ENCODE measurements at places on chromosomes 1 and 21.

DNA sequence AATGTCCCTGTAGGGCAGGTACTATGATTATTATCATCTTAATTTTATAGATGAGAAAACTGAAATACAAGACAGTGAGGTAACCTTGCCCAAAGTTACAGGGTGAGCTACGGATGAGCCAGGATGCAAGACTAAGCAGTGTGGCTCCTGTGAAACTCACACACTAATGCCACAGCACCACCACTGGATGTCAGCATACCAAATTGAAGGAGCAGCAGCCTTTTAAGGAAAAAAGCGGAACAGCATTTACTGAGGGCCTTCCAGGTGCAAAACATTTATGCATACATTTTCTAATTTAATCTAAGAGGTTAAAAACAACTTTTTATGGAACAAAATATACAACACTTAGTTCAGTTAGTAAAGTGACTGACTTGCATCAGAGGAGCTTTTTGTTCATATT lies 41.7 kb downstream of the SEC16B start:
- DNase-seq, result no peak

GRCh38 chr1:165633614-165634013 lies 2.6 kb downstream of the MGST3 start:
- DNase-seq, result no peak

DNA sequence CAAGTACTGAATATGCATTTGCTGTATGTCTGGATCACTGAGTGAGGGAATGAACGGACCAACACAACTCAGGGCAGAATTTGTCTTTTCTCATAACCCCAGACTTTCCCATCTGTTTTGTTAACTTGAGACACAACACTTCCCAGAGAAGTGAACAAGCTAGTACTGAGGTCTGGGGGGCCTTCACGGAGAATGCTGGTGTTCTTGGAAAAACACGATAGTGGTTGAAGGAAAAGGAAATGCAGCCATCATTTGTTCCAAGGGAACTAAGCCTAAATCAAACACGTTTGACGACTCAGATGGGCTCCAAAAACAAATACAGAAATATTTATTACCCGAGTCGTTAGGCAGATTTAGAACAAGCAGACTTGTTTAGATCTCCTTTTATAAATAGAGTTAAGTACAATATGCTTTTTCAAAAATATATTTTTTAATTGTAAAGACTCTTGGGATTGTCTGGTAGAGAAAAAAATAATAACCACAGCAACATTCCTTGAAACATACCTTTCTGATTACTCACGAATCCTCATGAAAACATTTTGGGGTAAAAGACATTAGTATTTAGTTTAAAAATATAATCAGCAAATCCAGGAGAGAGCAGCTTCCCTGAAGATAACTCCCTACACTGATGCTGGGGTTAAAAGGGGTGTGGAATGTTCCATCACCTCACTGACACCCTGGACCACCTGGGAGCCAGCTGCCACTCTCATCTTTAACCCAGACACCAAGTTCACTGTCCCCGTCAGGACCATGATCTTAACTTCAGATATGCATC lies 427.7 kb upstream of the RUNX1 start:
- DNase-seq, result no peak

- no peak for DNase-seq
These were observed 10.1 kb upstream of the GUCA2B start for GRCh38 chr1:42142894-42143675.

DNA sequence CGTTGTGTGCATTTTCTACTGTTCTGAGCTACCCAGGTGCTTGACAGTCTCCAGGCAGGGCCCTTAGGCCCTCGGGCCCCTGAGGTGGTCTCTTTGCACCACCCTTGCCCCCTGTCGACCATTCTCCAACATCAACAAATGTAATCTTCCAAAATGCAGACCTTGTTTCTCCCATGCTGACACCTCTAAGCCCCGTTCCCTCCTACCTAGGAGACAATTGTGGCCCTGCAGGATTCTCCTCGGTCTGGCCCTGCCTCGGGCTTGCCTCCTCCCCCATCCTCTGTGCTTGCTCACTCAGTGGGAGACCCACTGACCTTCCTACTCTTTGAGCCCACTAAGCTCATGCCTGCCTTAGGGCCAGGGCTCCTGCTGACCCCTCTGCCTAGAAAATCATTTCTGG lies 104.2 kb upstream of the TARDBP start:
- DNase-seq, result no peak

DNA sequence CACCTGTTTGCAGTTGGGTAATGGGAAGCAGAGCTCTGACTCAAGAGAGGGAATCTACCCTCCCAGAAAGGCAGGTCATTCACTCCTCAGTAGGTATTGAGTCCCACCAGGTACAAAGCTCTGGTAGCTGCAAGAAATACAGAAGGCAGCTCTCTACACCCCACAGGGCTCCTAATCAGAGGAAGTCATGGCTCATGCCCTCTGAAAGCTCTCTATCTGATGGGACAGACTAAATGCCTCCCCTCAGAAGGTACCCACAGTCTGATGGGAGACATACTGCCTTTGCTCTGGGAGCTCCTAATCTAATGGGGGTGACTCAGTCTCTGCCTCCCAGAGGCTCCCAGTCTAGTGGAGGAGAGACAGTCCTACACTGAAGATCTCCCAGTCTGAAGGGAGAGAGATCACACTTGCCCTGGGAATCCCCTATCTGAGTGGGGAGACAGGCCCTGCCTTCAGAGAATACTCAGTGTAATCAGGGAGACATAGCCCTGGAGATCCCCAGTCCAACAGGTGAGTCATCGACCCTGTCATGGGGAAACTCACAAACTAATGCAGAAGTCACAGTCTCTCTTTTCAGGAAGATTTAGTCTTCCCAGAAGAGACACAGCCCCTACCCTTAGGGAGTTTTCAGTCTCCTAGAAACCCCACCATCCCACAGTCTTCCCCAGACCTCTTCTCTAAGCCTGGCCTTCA lies 23.7 kb downstream of the CAMK1G start:
- DNase-seq, result no peak

GRCh38 chr21:35510957-35511695 lies 462.0 kb upstream of the RUNX1 start:
- DNase-seq, result no peak

GRCh38 chr1:203512848-203513584 lies 19.1 kb downstream of the OPTC start:
- DNase-seq, result no peak

DNA sequence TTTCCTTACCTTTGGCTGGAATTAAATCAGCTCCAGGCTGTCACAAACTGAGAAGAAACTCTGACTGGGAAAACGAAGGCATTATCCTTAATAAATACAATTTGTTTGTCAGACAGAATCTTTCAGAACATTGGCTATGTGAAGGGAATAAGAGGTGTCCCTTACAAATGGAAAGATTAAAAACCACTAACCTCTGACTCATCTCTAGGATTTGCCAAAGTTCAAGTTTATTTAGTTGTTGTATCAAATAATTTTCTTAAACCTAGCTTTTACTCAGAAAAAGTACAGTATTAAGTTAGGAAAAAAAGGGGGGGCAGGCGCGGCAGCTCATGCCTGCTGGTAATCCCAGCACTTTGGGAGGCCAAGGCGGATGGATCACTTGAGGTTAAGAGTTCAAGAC lies 15.7 kb downstream of the SERTAD4 start:
- DNase-seq, result no peak

GRCh38 chr1:42777852-42778251 lies 6.9 kb upstream of the TMEM269 start:
- DNase-seq, result no peak

DNA sequence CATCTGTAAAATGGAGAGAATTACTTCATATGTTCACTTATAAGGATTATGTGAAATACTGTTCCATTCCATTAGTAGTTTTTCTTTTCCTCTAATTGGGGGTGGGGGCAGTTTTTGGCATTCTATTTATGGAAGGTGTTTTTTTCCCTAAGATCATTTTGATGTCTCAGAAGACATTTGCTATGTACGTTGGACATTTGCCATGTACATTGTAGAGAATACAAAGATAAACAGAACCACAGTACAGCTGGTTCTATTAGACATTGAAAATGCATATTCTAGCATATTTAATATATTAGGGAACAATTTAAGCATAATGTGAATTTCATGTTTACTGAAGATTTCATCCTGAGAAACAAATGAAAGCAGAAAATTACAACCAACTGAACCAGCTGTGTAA lies 98.5 kb downstream of the PTBP2 start:
- DNase-seq, result no peak

GRCh38 chr1:40633931-40634376 lies 31.5 kb downstream of the RIMS3 start:
- no peak for DNase-seq

DNA sequence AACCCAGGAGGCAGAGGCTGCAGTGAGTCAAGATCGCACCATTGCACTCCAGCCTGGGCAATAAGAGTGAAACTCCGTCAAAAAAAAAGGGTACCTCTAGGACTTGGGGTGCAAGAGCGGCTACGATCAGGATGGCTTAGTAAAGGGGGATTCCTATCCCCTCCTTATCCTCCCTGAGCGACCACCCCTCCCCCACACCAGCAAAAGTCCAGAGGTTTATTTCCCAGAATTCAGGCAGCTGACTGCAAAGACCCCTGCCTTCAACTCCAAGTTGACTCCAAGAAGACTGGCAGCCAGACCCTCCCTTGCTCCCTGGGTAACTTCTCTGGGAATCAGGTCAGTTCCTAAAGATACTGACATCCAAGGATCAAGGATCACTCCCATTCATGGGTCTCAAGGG lies 12.4 kb upstream of the PRDM16 start:
- DNase-seq, result no peak

DNA sequence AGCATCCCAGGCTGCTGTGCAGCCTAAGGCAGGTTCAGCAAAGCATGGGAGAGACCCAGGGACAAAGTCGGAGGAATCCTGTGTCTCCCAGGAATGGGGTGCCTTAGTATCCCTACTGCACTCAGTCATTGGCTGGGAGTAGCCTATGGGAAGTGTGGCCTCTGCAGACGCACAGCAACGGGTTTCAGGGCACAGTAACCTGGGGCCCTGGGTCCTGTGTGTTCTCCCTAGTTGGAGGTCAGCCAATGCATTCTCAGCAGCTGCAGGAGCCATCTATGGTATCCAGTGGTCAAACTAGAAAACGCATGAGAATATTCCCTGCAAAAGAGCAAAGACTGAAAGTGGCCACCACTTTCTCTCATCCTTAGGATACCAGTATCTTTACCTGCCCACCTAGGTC lies 13.7 kb upstream of the C1orf21 start:
- DNase-seq, result no peak

DNA sequence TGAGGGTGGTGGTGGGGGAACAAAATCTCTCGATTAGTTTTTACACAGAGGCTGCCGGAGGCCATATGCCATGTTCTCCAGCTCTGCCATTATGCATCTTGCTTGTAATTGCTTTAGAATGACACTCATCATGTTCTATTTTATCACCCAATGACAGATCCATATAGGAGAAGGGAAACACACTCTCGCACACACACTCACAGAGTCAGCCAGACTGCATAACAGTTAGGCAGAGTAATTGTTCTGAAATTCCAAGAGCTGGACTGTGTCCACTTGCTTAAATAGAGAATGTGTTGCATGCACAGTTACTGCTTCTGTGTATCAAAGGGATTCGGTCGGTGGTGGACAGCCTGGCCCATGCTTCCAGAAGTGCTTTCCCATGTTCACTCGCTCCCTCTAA lies 30.6 kb downstream of the KCND3 start:
- DNase-seq, result no peak

DNA sequence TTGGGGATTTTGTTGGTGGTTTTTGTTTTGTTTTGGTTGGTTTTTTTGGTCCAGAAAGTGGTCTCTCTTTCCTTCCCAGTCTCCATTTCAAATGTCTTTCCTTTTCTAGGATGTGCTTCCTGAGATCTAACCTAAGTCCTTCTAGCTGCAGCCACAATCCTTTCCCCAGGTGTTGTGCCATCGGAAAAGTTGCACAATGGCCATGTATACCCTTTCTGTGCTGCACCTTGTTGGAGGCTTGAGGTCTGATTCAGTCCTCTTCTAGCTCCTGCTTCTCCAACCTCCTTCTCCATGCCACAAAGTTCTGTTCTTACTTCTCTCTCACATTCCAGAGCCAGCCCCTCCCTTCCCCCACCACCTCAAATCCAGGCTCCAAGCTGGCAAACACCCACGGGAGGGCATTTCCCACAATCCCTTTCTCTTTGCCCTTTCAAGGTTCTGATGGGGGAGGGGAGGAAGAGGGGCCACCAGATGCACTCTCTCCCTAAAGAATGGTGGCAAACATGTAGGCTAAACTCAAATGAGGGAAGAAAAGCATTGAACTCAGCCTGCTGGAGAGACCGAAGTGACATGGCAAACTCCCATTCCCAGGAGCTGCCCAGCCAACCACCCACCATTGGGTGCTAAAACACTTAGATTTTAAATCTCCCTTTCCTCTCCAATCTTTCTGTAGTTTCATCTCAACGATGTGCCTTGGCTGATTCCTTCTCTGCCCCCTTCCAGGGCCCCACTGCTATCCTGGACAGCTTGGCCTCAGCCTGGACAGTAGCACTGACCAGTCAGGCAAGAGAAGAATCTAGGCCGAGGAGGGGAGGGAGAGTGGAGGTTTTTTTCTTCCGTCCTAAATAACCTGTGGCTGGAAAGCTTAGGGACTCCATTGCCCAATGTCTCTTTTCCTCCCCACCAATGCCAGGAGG lies 2.9 kb downstream of the KCNJ10 start:
- DNase-seq, result no peak

DNA sequence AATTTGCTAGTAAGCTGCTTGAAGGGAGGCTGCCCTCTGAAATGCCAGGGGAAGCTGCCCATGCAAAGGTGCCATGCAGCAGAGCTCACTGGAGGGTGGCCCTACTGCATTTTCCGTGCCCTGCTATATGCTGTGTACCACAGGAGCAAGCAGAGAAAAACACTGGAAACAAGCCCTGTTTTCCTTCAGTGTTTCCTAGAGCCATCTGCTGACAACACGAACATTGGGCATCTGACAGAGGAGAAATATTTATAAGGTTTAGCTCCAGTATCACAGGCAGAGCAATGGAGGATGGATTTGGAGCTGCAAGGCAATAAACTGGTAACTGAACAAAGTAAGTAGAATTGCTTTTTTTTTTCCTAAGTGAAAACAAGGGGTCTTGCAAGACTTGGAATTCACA lies 198.4 kb downstream of the USP25 start:
- no peak for DNase-seq

GRCh38 chr1:12475947-12476346 lies 142.1 kb downstream of the DHRS3 start:
- no peak for DNase-seq

DNA sequence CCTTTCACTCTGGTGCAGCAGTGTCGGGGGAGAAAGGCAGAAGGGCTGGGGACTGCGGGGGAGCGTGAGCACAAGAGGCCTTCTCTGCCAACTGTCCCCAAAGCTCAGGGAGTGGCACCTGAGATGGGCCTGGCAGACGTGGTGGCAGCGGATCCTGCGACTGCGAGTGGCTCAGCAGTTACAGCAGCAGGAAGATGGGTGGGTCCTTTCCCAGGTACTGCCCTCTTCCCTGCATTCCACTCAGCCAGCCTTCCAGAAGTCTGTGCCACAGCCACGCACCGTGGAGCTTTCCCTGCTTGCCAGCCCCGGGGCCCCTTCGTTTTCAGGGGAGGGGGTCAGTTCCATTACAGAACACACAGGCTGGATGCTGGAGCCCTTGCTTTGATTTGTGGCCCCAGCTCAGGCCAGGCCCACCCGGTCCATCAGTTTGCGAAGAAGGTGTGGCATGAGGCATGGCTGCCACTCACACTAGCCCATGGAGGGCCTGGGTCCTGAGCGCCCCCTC lies 17.2 kb downstream of the MTHFR start:
- DNase-seq, result no peak

Measured in vagina (tissue), 2 donors.